ENCODE measurements at places on chromosomes 4 and X.

GRCh38 chr4:81635739-81636138, 164.0 kb upstream of the RASGEF1B start:
- no peak for DNase-seq

GRCh38 chr4:107069049-107069448, 32.9 kb upstream of the DKK2 start:
- no peak for DNase-seq

DNA sequence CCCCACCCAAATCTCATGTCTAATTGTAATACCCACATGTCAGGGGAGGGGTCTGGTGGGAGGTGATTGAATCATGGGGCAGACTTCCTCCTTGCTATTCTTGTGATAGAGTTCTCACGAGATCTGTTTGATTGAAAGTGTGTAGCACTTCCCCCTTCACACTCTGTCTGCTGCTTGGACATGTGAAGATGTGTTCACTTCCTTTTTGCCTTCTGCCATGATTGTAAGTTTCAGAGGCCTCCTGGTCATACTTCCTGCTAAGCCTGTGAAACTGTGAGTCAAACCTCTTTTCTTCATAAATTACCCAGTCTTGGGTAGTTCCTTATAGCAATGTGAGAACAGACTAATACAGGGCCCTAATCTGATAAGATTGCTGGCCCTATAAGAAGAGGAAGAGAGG, 1514.8 kb downstream of the RPA4 start:
- no peak for DNase-seq

- no peak for DNase-seq
These were observed 191.3 kb downstream of the SMIM20 start for GRCh38 chr4:26105337-26105736.

DNA sequence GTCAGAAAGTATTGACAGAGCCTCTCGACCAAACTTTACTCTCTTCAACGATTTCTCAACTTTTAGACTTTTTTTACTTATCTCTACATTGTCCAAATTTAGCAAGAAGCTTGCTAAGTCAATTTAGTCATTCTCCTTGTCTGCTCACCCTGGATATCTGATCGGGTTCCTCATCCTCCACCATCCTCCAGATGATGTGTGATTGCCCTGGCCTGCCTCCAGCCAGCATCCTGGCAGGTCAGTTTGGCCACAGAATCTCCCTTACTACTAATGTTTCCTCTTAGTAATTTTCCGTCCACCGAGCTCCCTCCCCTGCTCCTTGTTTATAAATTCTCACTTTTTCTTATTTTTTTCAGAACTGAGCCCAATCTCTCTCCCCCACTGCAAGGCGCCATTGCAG, 167.9 kb upstream of the ZFP42 start:
- DNase-seq, result no peak

DNA sequence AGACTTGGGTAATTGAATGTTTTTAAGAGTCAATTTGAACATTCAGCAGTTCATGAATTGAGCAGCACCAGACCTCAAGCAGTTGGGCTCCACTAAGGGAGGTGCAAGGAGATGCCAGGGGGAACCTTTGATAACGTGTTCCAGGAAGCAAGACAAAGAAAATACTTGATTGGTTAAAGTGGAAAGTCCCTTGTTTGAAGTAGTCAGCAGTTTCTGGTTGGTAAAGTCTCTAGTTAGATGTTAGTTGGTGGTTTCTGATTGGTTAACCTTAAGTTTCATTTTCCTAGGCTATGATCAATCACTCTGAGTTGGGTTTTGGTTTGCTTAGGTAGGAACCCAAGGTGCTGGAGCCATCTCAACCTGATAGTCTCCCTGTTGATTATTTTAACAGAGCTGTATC, 4.0 kb downstream of the HERC6 start:
- DNase-seq, result no peak

DNA sequence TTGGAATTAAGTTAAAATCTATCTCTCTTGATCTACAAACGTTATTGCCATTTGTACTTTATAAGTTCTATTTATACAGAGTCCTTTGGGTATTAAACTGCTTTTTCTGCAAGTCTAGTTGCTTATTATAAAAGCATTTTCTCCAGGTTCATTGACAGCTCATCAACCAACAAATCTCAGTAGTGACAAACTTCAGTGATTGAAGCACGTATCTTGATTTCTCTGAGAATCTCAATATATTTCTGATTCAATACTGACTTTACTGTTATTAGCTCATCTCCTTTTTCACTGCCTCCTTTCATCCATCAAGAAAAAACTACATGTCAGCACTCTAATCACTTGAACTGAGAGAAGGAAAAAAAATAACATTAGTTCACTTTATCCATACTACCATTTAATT, 630.2 kb downstream of the ARAP2 start:
- DNase-seq, result no peak

GRCh38 chr4:2809610-2810180, 16.8 kb downstream of the SH3BP2 start:
- no peak for DNase-seq

DNA sequence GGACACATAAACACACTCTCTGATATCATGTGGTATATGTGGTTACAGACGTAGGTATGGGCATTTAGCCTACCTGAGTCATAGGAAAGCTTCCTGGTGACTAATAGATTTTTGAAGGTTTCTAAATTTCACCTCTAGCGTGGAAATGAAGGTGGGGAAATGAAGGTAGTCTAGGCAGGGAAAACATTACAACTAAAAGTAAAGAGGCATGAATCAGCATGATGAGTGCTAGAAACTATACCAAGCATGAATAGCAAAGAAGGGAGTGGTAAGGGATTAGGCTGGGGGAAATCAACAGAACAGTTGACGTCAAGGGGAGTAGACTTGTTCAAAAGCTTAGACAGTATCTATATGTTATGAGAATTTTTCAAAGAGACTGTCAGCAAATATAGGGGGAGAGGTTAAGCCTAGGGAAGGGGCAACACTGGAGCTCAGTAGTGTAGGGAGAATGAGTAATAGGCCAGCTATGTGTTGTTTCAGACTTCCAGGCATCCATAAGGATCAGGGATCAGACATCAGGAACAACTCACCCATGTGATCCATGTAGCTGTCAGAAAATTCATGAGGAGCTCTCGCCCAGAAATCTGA, 279.3 kb upstream of the DIPK2B start:
- no peak for DNase-seq

DNA sequence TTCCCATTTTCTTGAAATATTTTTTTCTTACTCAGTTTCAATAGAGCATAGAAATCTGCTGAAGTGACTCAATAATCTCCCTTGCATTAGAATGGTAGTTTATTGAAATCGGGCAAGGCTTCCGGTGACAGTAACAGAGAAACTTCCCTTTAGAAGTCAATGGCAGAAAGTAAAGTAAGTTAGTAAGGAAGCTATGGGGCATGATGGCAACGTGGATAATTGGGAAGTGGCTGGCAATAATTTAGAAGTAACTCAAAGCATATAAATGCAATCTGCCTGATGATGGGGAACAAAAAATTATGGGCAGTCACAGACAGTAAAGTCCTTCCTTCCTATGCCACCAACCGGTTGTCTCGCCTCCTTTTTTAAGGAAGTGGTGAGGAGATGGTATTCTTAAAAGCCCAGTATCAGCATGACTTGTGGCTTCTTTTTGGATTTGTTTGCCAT, 7.6 kb downstream of the CYBB start:
- DNase-seq, result no peak

DNA sequence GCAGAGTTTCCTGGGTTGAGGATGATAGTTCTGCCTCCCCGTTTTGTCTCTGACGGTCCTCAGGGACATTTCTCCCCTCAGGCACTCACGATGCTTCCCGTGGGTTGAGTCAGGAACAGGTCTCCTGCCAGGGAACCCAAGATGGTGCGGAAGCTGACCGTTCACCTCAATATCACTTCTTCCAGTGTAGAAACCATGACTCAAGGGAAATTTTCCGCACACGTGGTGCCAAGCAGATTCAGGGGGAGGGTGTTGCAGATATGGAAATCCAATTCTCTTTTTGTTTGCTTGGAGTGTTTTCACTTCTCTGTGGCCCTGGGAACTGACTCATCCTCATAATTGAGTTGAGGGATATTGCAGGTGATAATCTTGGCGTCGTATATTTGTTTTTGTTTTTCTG, 46.7 kb downstream of the CXorf49B start:
- no peak for DNase-seq

- DNase-seq, result no peak
These were observed 38.8 kb downstream of the MSN start for GRCh38 chrX:65706041-65706828.

- no peak for DNase-seq
These were observed 205.7 kb downstream of the AR start for GRCh38 chrX:67749536-67749935.

- DNase-seq, result no peak
These were observed 98.8 kb downstream of the ADRA2C start for GRCh38 chr4:3864742-3865721.

- DNase-seq, result no peak
These were observed 647.3 kb upstream of the DIPK2B start for GRCh38 chrX:45847961-45848360.

- DNase-seq, result no peak
These were observed 118.3 kb upstream of the FRG1 start for GRCh38 chr4:189822326-189822725.

- peak; percentile 21 for DNase-seq
These were observed 131.0 kb downstream of the TET2 start for GRCh38 chr4:105277702-105278101.

DNA sequence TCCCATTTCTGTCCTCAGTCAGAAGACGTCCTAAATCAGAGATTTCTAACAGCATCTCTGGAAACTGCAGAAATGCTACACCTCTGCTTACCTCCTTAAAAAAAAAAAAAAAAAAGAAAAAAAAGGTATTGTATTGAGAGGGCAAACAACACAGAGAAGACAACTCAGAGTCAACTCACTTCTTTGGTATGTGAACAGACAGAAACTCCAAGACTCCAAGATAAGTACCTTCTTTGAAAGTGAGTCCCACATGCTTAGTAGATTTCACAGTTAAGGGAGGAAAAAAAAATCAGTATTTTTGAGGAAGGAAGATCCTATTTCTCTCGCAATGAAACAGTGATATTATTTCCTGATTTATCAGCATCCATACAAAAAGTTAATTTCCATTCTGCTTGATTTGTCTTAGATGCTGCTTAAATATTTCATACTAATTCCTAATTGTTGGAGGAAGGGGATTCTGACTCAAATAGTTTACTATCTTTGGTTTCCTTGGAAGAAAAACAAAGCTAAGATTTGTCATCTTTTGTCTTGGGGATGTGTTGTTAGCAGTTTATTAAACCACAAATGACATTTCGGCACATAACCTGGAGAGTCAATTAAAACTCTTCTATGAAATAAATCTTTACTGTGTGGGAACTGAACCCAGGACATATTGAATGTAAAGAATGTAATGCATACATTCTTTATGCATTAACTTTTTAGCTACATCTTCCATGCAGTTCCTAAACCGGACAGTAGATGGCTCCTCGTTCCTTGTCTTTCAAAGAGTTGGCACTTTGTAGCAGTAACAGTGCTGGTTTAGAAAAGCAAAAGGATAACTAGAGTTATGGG, 4.7 kb downstream of the RASGEF1B start:
- peak; percentile 61 for DNase-seq

DNA sequence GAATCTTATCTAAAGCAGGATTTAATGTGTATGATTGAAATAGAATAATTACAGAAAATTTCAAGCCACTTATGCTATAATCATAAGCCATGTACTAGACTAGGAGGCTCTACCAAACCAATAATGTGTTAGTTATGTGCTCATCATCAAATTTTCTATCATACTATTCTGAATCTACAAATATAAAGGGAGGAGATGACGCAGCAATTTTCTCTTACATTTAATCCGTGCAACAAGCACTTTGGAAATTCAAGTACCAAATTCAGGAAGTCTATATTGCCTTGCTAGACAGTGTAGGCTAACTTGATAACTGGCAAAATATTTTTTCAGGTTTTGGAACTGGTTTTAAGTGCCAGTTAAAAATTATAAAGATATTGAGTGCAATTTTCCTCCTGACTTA, 283.5 kb downstream of the C4orf33 start:
- no peak for DNase-seq

DNA sequence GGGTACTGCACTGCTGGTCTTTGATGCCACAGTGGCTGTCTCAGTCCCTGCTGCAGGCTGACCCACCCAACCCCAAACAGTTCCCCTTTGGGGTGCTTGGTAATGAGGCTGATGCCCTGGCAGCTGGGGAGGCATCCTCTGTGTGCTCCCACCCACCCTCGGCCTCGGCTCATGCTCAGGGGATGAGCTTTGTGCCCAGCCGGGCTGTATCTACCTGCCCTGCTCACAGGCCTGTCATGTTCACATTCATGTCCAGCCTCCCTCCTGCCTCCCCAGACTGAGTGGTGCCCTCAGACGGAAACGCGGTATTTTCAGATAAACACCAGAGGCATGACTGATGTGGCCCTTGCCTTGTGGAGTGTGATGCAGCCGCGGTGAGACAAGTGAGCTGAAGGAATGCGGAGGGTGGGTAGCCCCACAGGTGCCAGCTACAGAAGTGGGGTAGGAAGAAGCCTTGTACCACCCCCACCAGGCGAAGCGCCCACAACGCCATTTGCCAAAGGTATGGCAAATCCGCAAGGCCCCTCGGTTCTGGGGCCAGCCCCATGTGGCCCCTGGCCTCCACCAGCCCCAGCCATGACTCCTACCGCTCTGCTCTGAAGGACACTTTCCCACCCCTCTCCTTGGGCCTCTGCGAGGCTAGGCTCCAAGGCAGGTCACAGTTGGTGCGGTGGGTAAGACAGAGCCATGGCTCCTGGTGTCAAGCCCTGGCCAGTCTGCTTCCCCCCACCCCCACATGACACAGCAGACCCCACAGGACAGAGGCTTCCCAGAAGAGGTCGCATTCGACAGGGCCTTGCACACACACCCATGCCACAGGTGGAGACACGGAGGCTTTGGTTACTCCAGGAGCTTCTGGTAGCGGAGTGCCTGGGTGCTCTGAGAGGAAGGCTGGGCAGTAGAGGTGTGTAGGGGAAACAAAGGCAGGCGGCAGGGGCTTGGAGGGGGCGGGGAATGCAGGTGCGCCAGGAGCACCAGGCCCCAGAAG, 1.8 kb upstream of the RENBP start:
- DNase-seq, result no peak

- no peak for DNase-seq
These were observed 16.8 kb upstream of the DHX15 start for GRCh38 chr4:24601121-24601520.

- DNase-seq, result no peak
These were observed 10.9 kb downstream of the TBC1D19 start for GRCh38 chr4:26594778-26595177.

GRCh38 chrX:19772096-19772821, 115.1 kb downstream of the SH3KBP1 start:
- no peak for DNase-seq

- no peak for DNase-seq
These were observed 38.9 kb upstream of the PHEX start for GRCh38 chrX:21993265-21993664.

DNA sequence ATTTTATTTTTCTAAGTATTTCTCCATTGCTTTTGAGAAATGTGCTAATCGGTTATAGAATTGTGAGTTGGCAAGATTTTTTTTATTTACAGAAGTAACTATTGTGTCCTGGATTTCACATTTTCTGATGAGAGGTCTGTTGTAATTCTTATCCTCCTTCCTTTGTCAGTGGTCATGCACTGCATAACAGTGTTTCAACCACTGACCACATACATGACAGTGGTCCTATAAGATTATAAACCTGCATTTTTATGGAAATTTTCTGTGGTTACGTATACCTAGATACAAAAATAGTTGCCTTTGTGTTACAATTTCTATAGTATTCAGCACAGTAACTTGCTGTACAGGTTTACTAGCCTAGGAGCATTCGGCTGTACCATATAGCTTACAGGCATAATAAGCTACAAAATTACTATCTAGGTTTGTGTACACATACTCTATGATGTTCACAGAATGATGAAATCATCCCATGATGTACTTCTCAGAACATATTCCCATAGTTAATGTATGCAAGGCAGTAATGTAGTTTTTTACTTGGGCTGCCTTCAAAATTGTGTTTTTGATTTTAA, 47.8 kb downstream of the APELA start:
- DNase-seq, result no peak

- no peak for DNase-seq
These were observed 179.1 kb upstream of the ETNPPL start for GRCh38 chr4:108941904-108942430.
